SHP77 treated with DMSO at 0.1 percent for 48 hours (cell line): ENCODE measurements at places on chromosomes 16 and 17.

DNA sequence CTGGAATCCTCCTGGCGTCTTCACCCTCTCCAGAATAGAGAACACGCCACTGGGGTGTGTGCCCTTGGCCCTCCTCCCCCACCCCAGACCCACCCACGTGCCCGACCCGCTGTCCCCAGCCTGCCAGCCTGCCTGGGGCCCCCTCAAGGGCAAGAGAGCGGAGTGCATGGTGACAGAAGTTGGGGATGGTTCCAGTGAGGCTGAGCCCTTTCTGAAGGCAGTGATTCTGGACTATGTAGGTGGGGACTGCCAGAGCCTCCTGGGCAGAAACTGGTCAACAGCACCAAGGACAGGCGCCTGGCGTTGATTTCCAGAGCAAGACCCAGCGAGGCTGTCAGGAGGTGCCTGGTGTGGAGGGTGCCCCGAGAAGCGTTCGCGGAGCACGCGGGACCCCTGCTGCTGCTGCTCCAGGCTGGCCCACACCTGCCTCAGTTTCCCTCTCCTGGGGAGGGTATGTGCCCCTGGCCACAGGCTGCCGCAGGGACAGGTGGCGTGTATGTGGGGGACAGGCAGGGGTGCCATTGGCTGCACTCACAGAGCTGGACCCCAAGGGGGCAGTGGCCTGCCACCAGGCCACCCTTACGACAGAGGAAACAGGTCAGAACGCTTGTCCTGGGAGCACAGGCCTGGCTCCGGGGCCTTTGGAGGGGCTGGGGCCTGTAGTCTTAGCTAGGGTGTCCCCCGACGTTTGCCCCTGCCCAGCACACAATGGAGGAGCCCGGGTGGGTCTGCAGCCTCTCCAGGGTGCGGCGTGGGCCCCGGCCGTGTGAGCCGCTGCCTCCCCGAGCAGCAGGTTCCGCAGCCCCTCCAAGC lies 1.2 kb downstream of the SSTR5 start:
- DNase-seq: no peak

DNA sequence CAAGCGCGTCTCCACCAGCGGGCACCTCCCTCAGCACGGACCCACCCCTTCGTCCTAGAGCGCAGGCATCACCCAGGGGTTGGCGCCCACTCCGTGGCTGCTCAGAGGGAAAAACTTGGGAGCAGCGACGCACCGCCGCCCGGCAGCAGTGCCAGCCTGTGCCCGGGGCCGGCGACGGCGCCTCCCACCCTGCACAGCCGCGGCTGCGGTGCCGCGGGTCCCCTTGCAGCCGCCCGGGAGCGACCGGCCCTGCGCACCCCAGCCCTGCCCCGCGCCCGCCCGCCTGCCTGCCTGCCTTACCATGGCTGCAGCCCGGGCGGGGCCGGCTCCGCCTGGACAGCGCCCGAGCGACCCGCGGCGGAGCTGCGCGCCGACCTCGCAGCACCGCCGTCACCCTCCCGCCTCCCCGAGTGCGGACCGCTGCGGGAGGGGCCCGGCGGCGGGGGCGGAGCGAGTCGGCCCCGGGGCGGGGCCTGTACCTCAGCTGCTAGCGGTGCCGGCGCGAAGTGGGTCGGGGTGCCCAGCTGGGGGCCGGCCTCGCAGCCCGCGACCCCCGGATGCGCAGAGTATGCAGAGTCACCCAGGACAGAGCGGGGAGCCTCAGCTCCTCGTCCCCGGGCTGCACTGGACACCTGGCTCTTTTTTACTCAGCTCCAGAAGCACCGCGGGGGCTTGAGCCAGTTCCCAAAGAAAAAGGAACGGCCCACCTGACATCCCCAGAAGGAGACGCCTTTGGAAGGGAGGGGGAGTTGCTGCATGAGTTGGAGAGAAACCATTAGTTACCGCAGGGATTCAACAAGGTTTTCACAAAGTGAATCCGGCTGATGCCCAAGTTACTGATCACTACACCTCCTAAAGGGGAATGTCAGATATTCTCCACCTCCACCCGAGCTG lies 17.5 kb upstream of the MTMR4 start:
- no peak for DNase-seq

GRCh38 chr17:82528484-82529265 lies 9.1 kb downstream of the FOXK2 start:
- DNase-seq: peak; percentile 80

GRCh38 chr17:53607475-53607874 lies 215.3 kb upstream of the KIF2B start:
- no peak for DNase-seq

DNA sequence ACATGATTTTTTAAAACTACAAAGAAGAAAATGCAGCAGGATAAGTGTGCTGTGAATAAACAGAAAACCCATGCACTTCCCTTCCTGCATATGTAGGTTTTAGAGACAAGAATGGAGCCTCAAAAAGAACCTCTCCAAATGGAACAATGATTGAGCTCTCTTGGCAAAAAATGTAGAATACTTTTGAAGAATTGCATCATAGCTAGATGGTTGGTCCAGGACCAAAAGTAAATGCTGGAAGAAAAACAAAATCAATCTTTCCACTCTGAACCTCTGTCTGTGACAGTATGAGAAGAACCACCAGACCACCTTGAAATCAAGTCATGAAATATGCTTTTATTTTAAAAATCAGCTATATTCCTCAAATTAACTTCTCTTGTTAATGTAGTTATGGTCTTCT lies 17.5 kb downstream of the HELZ start:
- no peak for DNase-seq

DNA sequence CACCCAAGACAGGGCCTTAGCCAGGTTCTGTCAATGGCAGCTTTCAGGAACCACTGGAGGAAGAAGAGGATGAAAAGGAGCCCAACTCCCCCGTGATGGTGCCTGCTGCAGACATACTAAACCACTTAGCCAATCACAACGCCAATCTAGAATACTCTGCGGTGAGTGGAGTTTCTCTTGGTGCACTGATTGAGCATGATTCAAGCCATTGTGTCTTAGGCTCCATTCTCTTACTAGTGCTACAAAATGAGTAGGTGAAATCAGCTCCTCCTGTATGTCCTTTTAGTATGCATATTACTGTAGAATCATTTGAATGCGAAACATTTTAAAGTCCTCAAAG lies 1.4 kb downstream of the SETD6 start:
- no peak for DNase-seq

GRCh38 chr17:45428931-45429338 lies 3.7 kb downstream of the ARHGAP27 start:
- DNase-seq: no peak

GRCh38 chr17:56624912-56625311 lies 31.4 kb downstream of the NOG start:
- no peak for DNase-seq

GRCh38 chr17:46943501-46944393 lies 20.8 kb downstream of the GOSR2 start:
- DNase-seq: no peak

DNA sequence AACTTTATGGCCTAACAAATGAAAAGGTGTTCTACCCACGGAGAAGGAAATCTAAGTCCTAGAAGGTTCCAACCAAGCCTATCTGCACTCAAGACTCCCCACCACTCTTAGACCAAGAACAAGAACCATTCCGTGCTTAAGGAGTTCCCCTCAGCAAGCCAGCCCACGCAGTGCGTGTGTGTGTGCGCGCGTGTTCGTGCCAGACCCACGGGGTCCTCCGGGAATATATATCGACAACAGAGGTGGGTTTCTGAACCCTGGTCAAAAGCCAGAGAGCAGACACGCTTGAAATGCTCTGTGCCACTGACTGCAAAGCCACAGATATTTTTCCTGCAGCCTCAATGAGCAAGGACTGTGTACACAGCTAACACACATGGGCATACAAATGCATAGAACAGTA lies 70.7 kb downstream of the SLC39A11 start:
- DNase-seq: no peak

GRCh38 chr17:2406903-2407790 lies 6.3 kb upstream of the MNT start:
- DNase-seq: no peak

DNA sequence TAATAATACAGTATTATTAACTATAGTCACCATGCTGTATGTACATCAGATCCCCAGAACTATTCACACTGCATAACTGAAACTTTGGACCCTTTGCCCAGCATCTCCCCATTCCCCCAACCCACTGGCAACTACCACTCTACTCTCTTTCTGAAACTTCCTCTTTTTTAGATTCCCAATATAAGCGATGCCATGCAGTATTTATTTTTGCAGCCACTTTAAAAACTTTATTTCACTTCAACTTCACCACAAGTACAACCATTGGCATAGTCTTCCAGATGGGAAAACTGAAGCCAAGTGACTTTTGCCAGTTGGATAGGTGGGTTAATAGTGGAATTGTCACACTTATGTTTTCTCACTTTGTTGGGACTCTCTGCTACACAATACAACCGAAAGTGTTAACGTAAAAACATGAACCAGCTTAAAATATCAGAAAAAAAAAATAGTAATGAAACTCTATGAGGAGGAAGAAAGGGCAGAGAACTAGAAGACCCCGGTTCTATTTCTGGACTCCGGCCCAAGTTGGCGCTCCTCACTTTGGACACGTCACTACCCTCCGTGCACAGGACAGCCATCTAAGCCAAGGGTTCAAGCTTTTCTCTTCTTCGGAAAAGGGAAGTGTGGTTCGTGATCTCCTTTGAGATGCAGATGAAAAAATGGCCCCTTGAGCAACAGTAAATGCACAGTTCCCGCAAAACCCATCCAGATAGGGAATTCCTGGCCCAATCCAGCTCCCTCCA lies 743 bp downstream of the SHCBP1 start:
- no peak for DNase-seq

- DNase-seq: no peak
These were observed 17.4 kb downstream of the ZNF423 start for GRCh38 chr16:49838441-49839016.
